ENCODE measurements at places on chromosomes 3 and 15.

- no peak for DNase-seq
Observed at GRCh38 chr3:46480491-46481195, 15.9 kb upstream of the LTF start.

DNA sequence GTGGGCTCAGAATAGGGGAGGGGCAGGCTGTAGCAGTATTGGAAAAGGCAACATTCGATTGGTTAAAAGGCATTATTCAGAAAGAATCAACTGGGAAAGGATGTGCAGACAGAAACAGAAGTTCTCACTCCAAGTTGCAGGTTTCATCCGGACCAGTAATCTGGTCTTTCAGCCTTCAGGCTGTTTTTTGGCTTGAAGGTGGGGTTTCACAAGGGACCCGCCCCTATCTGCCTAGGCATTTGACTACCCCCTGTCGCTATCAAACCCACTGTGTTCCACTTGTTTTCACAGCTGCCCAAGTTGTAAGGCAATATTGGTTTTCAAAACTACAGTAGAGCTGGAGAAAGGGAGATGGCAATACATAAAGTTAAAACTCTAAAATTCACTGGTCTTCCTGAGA is 96.9 kb downstream of the VPS8 start:
- no peak for DNase-seq

- DNase-seq, result no peak
Observed at GRCh38 chr15:23797747-23798446, 110.8 kb upstream of the NDN start.

DNA sequence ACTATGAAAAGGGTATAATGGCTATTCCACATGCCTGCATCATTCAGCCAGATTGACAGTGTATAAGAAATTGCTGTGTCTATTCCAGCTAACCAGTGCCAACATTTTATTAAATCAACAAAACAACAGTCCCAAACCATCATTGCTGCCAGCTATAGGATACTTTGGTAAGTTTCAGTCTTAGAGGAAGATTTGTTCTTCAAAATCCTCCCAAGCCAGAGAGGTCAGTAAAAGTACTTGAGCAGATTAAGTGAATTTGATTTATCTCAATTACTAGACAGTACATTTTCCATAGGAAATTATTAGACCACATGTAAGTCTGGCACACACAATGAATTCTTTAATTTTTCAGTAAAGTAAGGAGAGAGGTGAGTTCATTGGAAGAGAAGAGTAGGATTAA is 50.7 kb downstream of the TFG start:
- no peak for DNase-seq

- DNase-seq, result no peak
Observed at GRCh38 chr15:65372787-65373067, 5.1 kb downstream of the IGDCC3 start.

GRCh38 chr15:86444527-86444926 is 364.9 kb downstream of the AGBL1 start:
- peak; percentile 15 for DNase-seq

GRCh38 chr3:143172062-143172794 is 52.7 kb downstream of the CHST2 start:
- no peak for DNase-seq

DNA sequence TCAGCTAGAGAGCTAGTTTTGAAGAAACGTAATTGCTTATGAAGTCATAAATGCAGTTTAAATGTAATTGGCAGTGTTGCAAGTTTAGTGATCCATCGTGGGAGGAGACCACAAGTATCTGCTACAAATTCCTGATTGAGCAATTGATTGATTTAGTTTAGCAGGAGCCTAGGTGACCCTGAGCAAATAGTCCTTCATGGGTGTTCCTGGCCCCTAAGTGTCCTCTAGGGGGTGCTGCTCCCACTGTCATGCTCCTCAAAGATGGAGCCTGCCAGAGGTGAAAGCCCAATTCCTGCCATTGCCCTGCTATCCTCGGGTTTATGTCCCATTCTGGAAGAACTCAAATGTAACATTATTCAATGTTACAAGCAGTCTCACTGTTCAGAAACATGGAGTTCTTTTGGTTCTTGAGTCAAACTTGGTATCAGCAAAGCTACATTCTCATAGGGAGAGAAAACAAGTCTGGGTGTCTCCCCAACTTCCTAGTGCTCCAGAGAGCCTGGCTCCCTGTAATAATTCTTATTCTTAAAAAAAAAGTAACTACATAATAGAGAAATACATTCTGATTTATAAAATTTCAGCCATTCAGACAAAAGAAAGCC is 29.8 kb upstream of the SENP5 start:
- DNase-seq, result peak; percentile 20

GRCh38 chr3:127497166-127497565 is 93.4 kb downstream of the TPRA1 start:
- DNase-seq, result no peak

DNA sequence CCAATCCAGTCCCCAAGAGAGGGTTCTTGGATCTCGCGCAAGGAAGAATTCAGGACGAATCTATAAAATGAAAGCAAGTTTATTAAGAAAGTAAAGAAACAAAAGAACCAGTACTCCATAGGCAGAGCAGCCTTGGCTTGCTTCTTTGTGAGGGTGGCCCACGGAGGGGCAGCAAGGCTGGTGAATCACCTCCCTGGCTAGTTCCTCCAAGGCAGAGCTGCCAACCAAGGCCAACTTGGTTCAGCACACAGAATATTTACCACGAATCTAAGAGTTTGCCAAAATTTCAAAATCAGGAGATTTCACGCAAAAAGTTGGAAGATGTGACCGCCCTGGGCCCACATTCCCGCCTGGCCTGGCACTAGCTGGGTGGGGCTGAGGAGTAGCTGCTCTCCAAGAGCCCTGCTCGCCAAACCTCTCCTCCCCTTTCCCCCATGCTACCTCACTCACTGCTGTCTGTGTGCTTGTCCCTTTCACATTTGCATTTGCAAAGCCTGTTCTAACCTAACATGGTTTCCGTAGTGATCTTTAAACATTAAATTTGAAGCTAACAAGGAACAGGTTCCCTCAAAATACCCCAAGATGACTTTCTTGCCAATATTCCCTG is 26.2 kb upstream of the DCUN1D1 start:
- DNase-seq, result peak; percentile 12

GRCh38 chr3:198076722-198077308 is 116.8 kb downstream of the LMLN start:
- DNase-seq, result no peak

DNA sequence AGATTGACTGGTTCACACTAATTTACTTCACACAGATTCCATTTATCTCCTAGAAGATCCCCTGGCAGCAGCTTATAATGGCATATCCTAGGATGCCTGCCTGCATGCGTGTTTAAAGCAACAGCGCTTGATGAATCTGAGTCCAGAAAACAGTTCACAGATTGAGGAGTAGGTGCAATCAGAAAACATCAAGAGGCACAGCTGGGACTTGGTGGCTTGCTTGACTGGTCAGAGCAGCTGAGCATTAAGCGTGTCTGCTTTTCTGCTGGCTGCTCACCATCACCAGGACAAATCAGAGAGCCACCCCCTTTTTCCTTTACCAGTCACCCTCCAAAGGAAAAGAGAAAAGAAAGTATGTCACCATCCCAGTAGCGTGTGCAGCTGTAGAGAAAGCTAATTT is 223.6 kb downstream of the WDR72 start:
- DNase-seq, result no peak

- DNase-seq, result no peak
Observed at GRCh38 chr15:92819278-92820235, 80.6 kb upstream of the CHD2 start.

- no peak for DNase-seq
Observed at GRCh38 chr15:88127432-88127790, 129.1 kb downstream of the NTRK3 start.

GRCh38 chr3:2837910-2838309 is 272.3 kb downstream of the IL5RA start:
- DNase-seq, result no peak

GRCh38 chr3:175233957-175234940 is 375.1 kb downstream of the NAALADL2 start:
- no peak for DNase-seq
